ENCODE measurements at places on chromosomes 5 and 9. TPM values are rescaled to one million over a fixed set of nuclear protein-coding genes. Genes with fewer than 3 reads are reported as not detected.

Gene OMD
- polyA plus RNA-seq = 0.21 TPM

Gene NRARP
- polyA plus RNA-seq = 0.17 TPM

Gene C9
- polyA plus RNA-seq = not detected

Gene OCLN
- 0.71 TPM for polyA plus RNA-seq

Gene ZNF618
- polyA plus RNA-seq = 5.4 TPM

Gene FAM221B
- polyA plus RNA-seq = not detected

Gene C5orf58
- polyA plus RNA-seq = not detected

Gene SLC6A7
- polyA plus RNA-seq = not detected

Gene WDR38
- polyA plus RNA-seq = not detected

Gene BTNL9
- not detected for polyA plus RNA-seq

Gene PKD2L2
- not detected for polyA plus RNA-seq

Gene PRKACG
- polyA plus RNA-seq = not detected

Gene PCDHGA11
- 7.4 TPM for polyA plus RNA-seq

Data from BJ (cell line).